ENCODE measurements at places on chromosomes 1 and 21. TPM values are rescaled to one million over a fixed set of nuclear protein-coding genes. Genes with fewer than 3 reads are reported as not detected.

HIVEP3 gene
- total RNA-seq, result 12.6 TPM

CYP4A11 gene
- total RNA-seq, result not detected

RAP1A gene
- 35.1 TPM for total RNA-seq

TMEM82 gene
- not detected for total RNA-seq

CASQ1 gene
- total RNA-seq, result 4.9 TPM

ERICH3 gene
- 16.7 TPM for total RNA-seq

SPRR1A gene
- total RNA-seq, result not detected

COL16A1 gene
- 4.1 TPM for total RNA-seq

RHOU gene
- 46.1 TPM for total RNA-seq

GJB4 gene
- total RNA-seq, result not detected

DNA sequence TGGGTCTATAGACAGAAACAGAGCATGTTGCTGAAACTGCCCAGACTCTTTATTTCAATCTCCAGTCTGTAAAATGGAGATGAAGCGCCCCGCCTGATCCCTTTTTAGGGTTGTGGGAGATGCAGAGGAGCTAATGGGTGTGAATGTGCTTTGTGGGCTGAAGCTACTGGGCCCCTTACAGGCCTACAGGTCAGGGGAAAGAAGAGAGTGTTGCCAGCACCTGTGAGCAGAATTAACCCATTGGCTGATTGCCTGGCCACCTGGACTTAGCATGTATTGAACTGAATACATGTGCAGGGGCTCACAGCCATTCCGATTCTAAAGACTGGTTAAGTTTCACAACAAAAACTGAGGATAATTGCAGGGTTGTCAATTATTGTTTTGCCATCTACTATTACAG is 13.9 kb upstream of the ATF3 start:
- DNase-seq, result no peak

GRCh38 chr1:116538544-116538943 is 32.3 kb downstream of the CD58 start:
- DNase-seq, result no peak

GRCh38 chr1:147236959-147237791 is 5.3 kb upstream of the CHD1L start:
- DNase-seq, result no peak

DNA sequence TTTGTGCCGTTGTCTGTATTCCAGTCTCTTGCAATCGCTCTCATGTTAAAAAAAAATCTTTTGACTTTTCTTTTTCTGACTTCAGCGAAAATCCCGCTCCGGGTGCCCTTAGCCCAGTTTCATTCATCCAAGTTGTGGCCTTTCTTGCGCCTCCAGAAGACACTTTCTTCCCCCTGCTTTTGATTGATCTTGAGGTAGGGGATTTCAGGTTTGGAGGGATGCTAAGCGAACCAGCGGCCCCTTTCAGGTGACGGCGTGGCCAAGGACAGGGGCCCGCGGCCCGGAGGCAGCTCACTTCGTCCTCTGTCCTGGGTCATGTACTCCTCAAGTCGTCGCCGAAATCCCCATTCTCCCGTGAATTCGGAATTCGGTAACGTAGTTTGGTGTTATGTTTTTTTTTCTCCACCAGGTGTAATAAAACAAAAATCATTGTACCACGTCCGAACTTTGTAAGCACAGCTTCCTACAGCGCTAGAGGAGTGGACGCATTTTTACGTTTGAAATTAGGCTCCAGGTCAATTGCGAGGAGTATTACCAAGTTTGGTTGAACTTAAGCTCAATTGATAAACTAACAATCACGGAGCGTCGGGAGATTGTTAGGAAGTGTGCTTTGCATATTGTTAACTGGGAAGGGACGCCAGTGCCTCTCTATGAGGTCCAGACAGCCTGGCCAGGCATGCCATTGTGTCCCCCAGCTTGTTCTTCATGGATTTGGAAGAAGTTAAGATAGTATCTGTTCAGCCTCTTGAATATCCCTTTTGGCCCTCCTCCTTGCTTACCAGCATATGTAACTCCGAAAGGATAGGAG is 1.1 kb downstream of the MRPS6 start:
- no peak for DNase-seq

GRCh38 chr1:89553157-89553556 is 28.5 kb downstream of the LRRC8B start:
- no peak for DNase-seq

- DNase-seq, result peak; percentile 36
Measured at GRCh38 chr1:225735252-225736149, 42.1 kb upstream of the SRP9 start.

GRCh38 chr1:2324553-2325366 is 66.6 kb downstream of the MORN1 start:
- no peak for DNase-seq

DNA sequence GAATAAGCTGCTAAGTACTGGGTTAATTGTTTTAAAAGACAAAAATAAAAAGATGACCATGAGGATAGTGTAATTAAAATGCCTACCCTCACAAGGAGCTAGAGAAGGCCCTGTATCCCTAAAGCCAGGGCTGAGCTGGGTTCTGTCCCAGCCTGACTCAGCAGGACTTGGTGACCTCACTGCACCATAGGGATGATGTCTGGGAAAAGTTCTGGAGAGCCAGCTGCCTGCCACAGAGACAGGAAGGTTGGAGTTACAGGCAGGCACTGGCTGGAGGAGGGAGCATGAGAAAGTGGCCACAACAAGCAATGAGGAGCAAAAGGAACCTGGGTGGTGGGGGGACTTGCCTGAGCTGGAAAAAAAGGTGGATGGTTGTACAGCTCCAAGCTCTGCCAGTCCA is 5.7 kb upstream of the TNR start:
- DNase-seq, result no peak

- no peak for DNase-seq
Measured at GRCh38 chr21:15151385-15152103, 86.7 kb upstream of the NRIP1 start.

DNA sequence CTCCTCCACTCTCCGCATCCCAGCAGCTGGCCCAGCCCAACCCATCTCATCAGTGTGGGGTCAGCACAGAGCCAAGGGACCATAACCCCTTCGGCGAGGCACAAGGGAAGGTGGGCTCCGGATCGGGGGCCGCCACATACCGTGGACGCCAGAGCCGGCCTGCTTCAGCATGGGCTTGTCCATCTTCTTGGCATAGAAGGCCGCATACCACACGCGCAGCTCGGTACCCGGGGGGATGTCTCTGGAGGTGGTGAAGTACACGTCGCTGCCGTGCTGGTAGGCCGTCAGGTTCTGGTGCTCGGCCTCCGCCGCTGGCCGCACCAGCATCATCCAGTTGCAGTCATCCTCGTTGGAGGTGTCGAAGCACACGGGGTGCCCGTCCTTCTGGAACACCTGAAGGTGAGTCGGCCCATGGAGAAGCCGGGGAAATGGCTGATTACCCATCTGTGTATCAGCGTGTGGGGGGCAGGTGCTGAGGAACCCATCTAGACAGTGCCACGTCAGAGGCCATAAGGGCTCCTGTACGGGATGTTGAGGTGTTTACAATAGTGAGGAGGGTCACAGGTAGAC is 24.6 kb downstream of the PRDM15 start:
- no peak for DNase-seq

DNA sequence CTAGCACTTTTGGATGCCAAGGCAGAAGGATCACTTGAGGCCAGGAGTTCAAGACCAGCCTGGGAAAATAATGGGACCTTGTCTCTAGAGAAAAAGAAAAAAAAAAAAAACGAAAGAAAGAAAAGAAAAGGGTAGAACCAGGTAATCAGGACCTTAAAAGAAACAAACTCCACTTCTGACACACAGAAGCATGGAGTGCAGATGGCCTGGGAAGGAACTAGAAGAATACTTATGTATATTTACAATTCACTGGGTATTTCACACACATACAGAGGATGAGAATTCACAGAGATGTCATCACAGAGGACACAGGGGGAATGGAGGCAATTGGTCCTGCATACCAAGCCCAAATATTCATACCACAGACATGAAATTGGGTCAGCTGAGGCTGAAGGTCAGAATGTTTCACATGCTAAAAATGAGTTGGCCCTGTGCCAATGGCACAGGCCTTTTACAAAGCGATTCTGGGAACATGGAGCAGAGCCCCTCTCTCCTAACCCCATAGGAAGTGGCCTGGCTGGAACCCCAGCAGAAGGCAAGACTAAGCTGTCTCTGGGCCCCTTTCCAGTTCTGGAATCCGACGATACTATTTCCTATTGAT is 4.4 kb downstream of the B4GALT3 start:
- DNase-seq, result no peak

- no peak for DNase-seq
Measured at GRCh38 chr1:42424201-42424600, 31.6 kb downstream of the ZMYND12 start.

DNA sequence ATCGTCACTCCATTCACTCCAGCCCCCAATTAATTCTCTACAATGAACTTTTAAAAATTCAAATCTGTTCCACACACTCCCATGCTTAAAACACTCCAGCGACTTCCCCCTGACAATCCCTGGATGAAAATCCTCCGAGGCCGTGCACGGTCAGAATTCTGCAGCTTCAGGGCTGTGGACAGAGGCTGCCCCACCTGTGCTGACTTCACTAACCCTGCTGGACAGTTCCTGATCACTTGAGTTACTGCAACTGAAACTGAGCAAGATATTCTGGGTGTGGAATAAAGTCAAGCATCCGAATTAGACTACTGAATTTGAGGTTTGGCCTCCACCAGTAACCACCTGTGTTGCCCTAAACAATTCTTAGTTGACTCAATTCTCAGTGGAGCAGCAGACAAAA is 1.0 kb upstream of the JAK1 start:
- DNase-seq, result no peak

- DNase-seq, result no peak
Measured at GRCh38 chr21:36806103-36806502, 107.2 kb downstream of the SIM2 start.

DNA sequence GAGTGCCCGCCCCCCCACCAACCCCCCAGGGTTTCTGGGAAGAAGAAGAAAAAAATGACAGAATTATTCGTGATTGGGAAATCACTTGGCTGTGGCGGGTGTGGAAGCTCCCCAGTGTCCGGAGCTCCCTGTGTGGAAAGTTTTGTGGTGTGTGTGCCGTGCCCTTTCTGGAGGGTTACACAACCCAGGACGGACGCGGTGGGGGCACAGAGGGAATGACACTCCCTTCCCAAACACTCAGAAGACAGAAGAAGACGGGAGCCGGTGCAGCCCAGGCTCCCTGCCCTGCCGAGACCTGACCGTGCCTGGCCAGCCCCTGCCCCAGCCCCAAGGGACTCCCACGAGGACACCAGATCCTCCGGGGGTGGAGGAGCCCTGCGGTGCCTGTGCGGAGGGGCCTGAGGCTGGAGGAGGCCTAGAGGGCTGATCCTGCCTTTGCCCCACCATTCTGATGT is 33.0 kb upstream of the ADARB1 start:
- DNase-seq, result no peak

- DNase-seq, result no peak
Measured at GRCh38 chr21:24153137-24153536, 1454.1 kb downstream of the MRPL39 start.

DNA sequence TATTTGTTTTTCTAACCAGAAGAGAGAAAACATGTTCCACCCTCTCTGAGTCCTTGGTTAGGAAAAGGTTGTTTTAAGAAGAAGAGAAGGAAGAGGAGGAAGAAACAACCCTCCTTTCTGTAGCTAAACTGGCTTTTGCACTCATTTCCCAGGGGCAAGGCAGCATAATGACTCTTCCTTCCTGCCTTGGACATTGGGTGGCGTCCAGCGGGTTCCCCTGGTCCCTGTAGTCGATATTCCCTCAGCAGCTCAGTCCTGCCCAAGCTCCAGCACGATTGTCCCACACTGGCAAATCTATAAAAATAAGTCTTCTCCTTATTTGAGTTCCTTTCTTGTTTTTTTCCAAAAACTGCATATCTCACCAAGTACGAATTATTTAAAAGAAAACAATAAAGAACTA is 81.2 kb downstream of the TEX35 start:
- DNase-seq, result no peak
